ENCODE measurements at places on chromosomes 2 and 18. TPM values are rescaled to one million over a fixed set of nuclear protein-coding genes. Genes with fewer than 3 reads are reported as not detected.

GRCh38 chr2:45259138-45259537, 249.9 kb upstream of the SIX2 start:
- DNase-seq = no peak

Gene KYNU
- polyA plus RNA-seq = 14.5 TPM

Gene NTSR2
- polyA plus RNA-seq = not detected

DNA sequence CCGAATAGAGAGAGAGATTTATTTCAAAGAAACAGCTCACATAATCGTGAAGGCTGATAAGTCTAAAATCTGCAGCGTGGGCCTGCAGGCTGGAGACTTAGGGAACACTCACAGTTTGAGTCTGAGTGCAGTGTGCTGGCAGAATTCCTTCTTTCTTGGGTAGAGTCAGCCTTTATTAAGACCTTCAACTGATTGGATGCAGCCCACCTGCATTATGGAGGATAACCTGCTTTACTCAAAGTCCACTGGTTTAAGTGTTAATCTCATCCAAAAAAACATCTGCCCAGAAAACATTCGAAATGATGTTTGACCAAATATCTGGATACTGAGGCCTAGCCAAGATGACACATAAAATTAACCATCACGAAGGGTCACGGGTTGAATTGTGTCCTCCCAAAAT, 16.3 kb downstream of the PROC start:
- DNase-seq = no peak

All from B cell (primary cell).